Activated CD4-positive, alpha-beta T cell treated with anti-CD3 and anti-CD28 coated beads for 48 hours (primary cell): ENCODE measurements at places on chromosomes 3 and 15.

- no peak for DNase-seq
These were observed 9.6 kb upstream of the TMEM41A start for GRCh38 chr3:185508335-185508991.

DNA sequence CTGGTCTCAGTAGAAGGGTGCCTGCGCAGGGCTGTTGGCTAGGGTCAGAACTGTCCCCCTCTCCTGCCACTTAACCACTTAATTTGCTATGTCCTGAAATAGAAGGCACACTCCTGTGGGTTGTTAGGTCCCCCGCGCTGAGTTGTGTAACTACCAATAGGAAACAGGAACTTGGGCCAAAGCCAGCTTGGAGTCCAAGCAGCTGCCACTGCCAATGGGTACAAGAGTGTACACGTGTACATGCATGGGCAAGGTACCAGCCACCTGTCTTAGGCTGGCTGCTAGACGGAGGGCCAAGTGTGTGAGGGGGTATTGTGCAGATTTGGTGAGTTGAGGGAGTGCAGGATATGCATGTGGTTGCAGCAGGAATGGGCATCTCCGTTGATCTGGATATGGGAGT is 29.7 kb upstream of the POLG start:
- DNase-seq, result no peak

- no peak for DNase-seq
These were observed 2.1 kb upstream of the FAM131A start for GRCh38 chr3:184335291-184335660.

DNA sequence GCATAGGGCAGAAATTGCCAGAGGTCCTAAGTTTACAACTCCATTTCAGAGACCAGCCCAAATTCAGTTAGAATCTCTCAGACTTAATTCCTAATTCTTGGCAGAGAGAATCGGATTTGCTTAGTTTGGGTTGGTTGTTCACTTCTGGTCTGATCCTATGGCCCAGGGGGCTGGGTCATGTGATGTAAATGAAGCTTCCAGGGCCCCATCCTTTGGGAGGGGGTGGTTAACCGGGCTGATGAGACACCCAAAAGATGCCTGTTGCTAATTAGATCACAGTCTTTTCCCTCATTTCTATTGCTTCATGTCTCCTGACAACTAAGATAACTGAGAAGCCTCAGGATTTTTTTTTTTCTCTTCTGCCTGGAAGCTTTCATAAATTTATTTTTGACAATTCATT is 11.1 kb upstream of the ZNF620 start:
- no peak for DNase-seq

DNA sequence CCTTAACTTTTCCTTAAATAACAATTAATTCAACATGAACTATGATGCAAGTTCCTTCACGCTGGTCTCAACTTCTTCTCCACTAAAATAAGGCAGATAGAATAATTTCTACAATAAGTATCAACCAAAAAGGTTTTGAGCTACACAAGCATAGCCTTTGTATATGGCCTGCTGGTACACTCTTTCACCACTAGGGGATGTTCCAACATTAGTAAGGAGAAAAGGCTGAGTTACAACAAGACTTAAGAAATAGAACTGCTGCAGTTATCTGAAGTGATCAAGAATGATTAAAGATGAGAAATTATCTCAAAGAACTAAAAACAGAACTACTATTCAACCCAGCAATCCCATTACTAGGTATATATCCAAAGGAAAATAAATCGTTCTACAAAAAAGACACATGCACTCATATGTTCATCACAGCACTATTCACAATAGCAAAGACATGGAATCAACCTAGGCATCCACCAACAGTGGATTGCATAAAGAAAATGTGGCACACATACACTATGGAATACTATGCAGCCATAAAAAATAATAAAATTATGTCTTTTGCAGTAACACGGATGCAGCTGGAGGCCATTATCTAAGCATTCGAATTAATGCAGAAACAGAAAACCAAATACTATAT is 14.4 kb downstream of the ATP13A3 start:
- no peak for DNase-seq

- peak; percentile 41 for DNase-seq
These were observed 651.6 kb downstream of the NTRK3 start for GRCh38 chr15:87604857-87605446.

DNA sequence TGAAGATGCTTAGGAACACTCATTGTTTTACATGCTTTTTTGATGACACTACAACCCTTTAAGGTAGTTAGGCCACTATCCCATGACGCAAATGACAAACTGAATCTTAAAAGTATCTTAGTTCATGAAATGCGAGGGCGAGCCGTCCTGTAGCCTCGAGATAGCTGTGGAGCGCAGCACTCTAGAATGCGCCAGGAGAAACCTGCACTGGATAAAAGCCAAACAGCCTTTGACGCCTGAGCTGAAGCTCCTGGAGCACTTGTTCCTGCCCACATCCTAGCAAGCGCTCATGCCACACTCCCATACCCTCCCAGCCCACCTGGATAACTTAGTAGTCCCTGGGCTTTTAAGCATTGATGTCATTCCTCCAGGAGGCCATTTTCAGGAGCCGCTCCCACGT is 516.9 kb downstream of the GABRG3 start:
- no peak for DNase-seq

DNA sequence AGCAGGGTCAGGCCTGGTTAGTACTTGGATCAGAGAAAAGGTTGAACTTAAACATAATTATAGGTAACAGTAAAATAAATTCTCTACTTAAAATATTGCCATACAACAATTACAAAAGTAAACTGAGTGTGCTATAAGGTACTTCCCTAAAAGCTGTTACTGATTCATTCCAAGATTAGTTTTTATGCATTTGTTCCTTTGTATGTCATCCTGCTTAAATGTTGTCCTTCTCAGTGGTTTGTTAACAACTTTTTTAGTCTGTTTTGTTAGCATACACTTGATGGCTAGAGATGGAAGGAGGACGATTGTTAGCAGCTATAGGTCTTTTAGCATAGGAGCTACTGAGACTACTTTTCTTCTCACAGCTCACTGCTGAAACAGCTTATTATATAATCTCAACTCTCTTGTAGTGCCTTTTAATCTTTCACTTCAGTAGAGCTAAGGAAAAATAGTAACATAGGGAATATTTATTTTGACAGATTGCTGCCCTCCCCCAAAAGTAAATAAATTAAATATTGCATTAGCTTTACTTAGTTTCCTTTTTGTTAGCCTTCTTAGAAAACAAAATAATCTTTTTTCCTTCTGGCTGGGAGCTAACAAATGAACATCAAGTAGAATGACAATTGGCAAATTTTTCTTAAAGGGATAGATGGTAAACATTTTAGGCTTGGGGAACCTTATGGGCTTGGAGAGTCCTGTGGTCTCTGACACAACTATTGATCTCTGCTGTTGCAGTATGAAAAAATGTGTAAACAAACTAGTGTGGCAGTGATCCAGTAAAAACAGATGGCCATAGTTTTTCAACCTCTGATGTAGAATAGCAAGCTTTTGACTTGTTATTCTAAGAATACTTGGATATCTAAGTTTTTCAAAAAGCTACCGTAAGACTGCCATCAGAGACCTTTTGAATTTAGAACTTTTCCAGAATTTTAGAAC is 39.5 kb downstream of the USP8 start:
- DNase-seq, result no peak
